ENCODE measurements at places on chromosomes 12 and 14. TPM values are rescaled to one million over a fixed set of nuclear protein-coding genes. Genes with fewer than 3 reads are reported as not detected.

Gene DDX23
- total RNA-seq = 85.0 TPM

Gene EPYC
- total RNA-seq = not detected

Gene SLC39A2
- total RNA-seq = not detected

Gene COL2A1
- total RNA-seq = not detected

Gene PLEKHG7
- not detected for total RNA-seq

Gene FGF23
- total RNA-seq = not detected

Gene ASIC1
- total RNA-seq = 1.7 TPM

Gene ATG14
- 6.4 TPM for total RNA-seq

Gene GLT1D1
- total RNA-seq = 4.2 TPM

Gene RFLNA
- 7.7 TPM for total RNA-seq

Gene TMEM179
- not detected for total RNA-seq

Gene PIK3C2G
- total RNA-seq = not detected

Gene ITGB7
- total RNA-seq = not detected

Gene KRT5
- 0.23 TPM for total RNA-seq

Gene CD9
- 95.5 TPM for total RNA-seq

Gene LRRC43
- total RNA-seq = not detected

Gene INHBC
- not detected for total RNA-seq

Gene LTB4R2
- 0.82 TPM for total RNA-seq

Gene DPF3
- 5.6 TPM for total RNA-seq

Gene USP5
- 143 TPM for total RNA-seq

Gene RBM19
- 16.4 TPM for total RNA-seq

Gene TDRD9
- total RNA-seq = not detected

Gene PTHLH
- total RNA-seq = not detected

Gene ENDOU
- total RNA-seq = not detected

Gene CRIP2
- 270 TPM for total RNA-seq

Gene RHNO1
- 52.8 TPM for total RNA-seq
